Skin of body (tissue), 3 donors: ENCODE measurements at places on chromosomes 2 and 18. TPM values are rescaled to one million over a fixed set of nuclear protein-coding genes. Genes with fewer than 3 reads are reported as not detected.

The ALPI gene
- not detected for total RNA-seq

The CHRNG gene
- total RNA-seq = 1.6 TPM

The APCDD1 gene
- 125 TPM for total RNA-seq

The ZFP36L2 gene
- total RNA-seq = 54.1 TPM

The CRYGC gene
- total RNA-seq = not detected

- DNase-seq = no peak
Measured at GRCh38 chr2:54329482-54330161, 73.6 kb upstream of the TSPYL6 start.

DNA sequence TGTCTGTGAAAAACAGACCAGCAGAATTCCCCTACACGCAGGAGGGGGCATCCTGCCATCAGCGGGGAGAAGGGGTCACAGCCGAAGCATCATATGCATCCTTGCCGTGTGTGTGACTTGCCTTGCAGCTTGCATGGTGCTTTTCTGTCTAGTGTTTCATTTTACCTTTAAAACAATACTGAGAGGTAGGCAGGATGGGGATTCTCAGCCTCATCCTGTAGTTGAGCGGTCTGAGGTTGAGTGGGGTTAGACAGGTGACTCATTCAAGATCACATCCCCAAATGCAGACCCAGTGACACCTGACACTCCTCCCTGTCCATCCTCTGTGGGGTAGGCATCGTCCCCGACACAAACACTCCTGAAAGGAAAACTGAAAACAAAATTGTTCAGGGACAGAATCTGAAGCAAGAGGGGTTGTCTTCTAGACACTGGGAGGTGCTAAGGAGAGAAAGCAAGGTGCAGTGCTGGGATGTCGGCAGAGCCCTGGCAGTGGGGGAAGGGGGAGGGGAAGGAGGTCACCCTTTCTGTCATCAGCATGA, 7.9 kb downstream of the ARL4C start:
- no peak for DNase-seq

DNA sequence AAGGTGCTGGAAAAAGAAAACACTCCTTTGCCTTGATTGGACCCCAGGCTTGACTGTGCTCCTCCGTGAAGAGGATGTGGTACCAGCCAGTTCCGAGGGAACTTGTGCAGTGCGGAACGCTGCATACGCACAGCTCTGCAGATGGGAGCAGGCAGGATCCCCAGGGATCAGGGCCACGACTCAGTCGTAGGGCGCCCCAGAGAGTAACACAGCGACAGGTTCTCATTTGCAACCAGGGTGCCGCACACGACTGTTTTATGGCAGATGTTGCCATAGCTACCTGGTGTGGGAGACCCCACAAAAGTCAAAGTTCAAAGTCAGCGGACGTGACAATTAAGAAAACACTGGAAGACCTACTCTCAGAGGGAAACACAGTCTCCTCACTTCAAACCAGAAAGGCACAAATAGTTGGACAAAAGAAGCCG, 779 bp downstream of the MALL start:
- DNase-seq = no peak

GRCh38 chr18:29154196-29154757, 977.3 kb upstream of the CDH2 start:
- no peak for DNase-seq

DNA sequence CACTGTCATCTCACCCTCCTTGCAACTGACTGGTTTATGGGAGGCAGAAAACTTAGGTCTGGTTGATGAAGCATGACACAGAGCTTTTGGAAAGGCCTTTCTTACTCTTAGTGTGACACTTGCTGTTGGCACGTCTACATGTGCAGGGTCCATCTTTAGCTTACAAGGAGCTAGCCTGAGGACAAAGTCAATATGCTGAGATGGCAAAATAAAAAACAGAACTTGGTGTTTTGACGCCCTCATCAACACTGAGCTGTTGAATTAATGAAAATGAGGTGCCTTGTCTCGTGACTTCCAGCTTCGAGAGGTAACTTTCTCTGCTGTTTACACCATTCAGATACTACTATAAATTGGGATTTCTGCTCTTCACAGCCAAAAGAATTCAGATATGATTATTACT, 78.5 kb upstream of the KIDINS220 start:
- DNase-seq = no peak

DNA sequence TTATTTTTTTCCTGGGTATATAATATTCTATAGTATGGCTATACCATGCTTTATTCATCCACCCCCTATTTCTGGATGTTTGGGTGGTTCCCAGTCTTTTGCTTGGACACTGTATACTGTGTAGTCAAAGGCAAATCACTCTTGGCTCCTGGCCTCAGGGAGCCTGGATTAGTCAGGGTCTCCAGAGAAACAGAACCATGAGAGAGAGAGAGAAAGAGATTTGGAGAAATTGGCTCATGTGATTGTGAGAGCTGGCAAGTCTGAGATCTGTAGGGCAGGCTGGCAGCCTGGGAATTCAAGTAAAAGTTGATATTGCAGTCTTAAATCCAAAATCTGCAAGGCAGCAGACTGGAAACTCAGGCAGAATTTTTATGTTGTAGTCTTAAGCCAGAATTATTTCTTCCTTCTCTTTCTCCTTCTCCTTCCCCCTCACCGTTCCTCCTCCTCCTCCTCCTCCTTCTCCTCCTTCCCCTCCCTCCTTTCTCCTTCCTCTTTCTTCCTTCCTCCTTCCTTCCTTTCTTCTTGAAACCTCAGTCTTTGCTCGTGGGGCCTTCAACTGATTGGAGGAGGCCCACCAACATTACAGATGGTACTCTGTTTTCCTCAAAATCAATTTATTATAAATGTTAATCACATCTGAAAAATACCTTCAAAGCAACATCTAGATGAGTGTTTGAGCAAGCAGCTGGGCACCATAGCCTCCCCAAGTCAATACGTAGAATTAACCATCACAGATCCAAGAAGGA, 33.0 kb downstream of the CTIF start:
- no peak for DNase-seq

DNA sequence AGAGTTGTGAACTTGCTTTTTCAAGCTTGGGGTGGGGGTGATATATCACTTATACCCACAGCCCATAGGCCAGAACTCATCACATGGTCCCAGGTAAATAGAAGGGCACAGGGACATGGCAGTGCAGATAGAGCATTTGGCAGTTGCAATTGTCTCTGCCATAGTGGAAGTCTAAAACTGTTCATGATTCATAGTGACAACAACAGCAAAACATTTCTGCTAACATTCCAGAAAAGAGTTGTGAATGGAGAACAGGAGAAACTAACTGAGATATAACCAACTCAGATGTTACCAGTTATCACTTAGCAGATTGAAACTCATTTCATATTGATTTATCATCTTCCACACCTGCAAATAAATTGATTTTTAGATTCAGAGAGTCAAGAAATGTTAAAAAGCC, 278.6 kb upstream of the KYNU start:
- DNase-seq = no peak

DNA sequence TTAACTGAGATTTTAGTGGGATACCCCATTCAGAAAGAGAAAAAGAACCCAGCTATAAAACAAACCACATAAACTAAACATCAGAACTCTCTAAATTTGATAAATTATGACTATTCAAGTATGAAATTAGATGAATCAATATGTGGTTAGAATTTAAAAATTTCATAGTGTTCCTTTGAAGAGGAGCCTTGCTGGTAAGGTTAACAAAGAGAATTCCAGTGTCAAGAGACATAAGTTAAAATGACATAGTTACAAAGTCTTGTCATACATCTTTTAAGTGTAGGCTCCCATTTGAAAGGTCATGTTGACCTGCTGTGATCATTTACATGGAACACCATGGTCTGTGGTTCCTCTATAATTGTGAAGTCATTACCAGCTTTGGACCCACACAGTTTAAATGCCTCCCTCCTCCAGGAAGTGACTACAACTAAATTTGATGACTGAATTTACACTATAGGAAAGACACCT, 231.6 kb upstream of the ETAA1 start:
- no peak for DNase-seq

- DNase-seq = no peak
Measured at GRCh38 chr2:138094031-138094430, 129.8 kb downstream of the HNMT start.

- peak; percentile 21 for DNase-seq
Measured at GRCh38 chr2:98158305-98158704, 71.3 kb downstream of the VWA3B start.

GRCh38 chr2:73451263-73451972, 65.8 kb downstream of the ALMS1 start:
- no peak for DNase-seq

DNA sequence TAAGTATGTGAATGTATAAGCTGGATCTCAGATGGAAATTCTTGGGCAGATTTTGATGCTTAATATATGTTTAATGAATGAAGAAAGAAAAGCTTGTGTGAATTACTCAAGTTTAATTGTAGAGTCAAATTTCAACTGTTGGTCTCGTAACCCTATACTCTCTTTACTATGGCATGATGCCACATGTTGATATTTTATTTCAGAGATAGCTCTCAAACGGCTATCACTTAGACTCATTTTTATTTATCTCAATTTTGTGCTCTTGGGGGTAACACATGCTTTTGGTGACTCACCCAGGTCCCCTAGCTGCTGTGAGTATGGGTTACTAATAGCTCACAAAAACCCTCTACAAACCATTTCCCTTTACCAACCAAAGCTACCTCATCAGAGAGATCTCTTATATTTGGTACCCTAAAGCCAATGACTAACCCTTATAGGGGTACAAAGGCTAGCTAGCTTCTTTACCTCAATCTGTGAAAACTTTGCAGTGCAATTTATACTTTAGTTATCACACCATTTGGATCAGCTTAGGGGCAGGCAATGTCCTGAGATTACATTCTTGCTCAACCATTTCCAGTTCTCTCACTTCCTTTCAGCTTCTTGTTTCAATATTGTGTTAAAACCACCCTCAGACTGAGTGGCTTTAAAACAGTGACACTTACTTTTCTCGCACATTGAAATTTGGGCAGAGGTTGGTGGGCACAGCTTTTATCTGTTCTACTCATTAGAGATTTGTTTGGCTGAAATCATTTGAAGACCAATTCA, 240.3 kb downstream of the CDH7 start:
- no peak for DNase-seq

- no peak for DNase-seq
Measured at GRCh38 chr2:62660087-62660486, 45.4 kb upstream of the EHBP1 start.

- no peak for DNase-seq
Measured at GRCh38 chr2:20643060-20643459, 7.8 kb downstream of the HS1BP3 start.
